ENCODE measurements at places on chromosomes 7 and 10. TPM values are rescaled to one million over a fixed set of nuclear protein-coding genes. Genes with fewer than 3 reads are reported as not detected.

DNA sequence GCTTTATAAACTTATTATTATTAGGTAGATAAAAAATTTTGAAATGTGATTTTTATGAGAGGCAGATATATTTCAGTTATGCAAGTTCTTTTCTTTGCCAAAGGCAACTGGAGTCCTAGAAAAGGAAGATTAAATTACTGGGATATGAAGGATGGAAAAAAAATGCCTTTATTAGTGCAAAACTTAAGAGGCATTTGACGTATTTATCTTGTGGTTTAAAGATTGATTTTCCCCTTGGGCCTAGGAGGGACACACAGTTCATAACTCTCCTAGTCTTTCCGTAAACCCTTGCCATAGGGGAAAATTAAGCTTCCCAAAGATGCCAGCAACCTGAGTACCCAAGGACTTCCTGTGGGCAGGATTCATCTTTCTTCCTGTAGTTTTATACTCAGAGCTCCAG lies 3.1 kb upstream of the STEAP4 start:
- no peak for DNase-seq

- no peak for DNase-seq
Observed at GRCh38 chr7:31028417-31028992, 23.6 kb upstream of the ADCYAP1R1 start.

- DNase-seq, result no peak
Observed at GRCh38 chr10:114849674-114850073, 28.1 kb downstream of the FHIP2A start.

GRCh38 chr10:87064651-87065050 lies 30.0 kb downstream of the GLUD1 start:
- no peak for DNase-seq

- no peak for DNase-seq
Observed at GRCh38 chr7:123750389-123751230, 1.8 kb upstream of the WASL start.

GRCh38 chr10:35462491-35462934 lies 126.2 kb downstream of the CCNY start:
- no peak for DNase-seq

DNA sequence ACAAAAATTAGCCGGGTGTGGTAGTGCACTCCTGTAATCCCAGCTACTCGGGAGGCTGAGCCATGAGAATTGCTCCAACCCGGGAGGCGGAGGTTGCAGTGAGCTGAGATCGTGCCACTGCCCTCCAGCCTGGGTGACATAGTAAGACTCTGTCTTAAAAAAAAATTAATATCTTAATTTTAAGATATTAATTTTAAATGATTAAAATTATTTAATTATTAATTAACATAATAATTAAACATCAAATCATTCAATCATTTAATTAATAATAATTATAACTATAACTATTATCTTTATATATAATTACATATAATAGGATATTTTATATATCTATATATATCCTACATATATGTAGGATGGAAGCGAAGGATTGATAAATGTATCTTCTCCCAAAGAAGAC lies 1.8 kb upstream of the HK1 start:
- DNase-seq, result no peak

DNA sequence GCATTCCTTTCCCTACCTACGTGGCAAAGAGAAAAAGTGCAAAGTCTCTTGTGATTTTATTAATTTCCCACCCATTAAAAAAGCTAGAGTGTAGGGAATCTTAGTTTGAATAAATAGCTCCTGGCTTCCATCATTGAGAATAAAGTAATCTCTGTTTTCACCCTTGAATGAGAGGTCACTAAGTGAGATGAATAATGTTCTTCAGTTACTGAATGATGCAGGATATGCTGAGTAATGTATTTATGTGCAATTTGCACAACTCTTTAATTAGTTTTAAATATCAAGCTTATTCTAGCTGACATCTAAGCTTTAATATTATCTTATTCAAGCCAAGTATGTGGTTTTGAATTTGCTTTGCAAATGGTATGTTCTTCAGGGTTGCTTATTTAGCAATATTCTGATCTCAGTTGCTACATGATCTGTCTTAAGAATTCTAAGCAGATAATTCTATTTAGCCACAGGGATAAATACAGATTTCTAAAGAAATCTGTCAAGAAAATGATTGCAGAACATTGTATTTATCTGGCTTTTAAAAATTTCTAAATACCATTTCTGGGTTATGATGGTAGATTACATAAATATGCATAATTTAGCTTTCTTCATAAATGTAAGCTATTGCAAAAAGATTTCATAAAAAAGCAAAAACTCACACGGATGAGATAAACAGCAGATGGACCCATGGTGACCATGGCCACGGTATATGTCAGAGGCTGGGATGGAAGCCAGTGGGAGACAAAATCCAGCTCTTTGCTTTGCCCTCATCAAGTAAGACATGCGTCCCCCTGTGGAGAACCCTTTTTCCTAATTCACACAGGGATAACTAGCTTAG lies 141.0 kb downstream of the MACC1 start:
- DNase-seq, result peak; percentile 52

- DNase-seq, result peak; percentile 75
Observed at GRCh38 chr7:102874166-102874829, 38.5 kb upstream of the LRRC17 start.

DNA sequence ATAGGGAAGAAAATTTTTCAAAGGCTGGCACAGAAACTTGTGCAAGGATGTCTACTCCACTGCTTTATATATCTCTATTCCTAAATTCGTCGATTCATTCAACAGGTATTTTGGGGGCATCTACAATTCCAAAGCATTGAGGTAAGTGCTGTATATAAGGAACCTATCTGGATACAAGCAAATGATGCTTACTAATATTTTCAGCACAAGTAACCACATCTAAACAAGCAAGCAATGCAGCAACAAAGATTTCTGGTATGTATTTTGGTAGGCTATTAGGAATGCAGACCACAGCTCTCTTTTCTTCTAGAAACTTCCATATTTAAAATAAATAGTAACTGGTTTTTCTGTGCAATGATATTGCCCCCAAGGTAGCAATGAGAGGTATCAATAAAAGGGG lies 183.9 kb downstream of the SGMS1 start:
- no peak for DNase-seq

DNA sequence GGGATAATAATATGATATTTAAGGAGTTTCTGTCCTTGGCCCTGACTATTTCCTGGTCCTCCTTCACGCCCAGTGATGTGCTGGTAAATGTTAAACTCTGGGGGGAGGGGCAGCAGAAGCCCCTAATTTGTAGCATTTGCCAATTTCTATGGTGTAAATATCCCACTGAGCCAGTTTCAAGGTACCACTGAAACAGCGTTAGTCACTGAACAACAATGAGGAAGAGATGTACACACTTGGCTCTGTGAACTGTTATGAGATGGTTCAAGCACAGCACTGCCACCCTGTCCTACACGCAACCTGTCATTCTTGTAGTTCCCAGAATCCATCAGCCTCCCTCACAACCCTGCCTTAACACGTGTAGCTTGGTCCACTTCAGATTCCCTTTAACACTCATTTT lies 39.8 kb downstream of the MET start:
- no peak for DNase-seq

DNA sequence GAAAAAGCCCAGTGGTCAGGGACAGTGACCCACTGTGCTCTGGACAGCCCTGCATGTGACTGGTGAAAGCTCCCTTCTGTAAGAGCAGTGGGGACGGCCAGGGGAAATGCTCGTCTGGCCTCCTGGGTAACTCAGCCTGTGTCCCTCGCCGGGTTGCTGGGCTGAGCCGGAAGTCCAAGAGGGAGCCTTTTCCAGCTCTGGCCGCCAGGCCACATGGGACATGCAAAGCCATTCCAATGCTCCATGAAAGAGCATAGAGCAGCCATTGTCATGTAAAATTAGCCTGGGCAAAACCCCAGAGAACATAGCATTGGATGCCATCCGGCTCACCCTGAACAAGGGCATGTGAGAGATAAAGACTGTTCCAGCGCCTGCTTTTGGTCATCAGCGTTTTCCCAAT lies 64.9 kb upstream of the ADRB1 start:
- no peak for DNase-seq

Gene HOXA11
- total RNA-seq, result 41.9 TPM

Gene FOXI2
- not detected for total RNA-seq

Gene PRTFDC1
- total RNA-seq, result 14.8 TPM

Gene LGI1
- total RNA-seq, result not detected

Gene DNA2
- 13.0 TPM for total RNA-seq

Gene RSPH10B2
- total RNA-seq, result 0.43 TPM

Gene HOXA1
- total RNA-seq, result 0.32 TPM
